ENCODE measurements at places on chromosomes 3 and 15.

GRCh38 chr15:51382787-51383186 lies 41.3 kb downstream of the GLDN start:
- no peak for DNase-seq

DNA sequence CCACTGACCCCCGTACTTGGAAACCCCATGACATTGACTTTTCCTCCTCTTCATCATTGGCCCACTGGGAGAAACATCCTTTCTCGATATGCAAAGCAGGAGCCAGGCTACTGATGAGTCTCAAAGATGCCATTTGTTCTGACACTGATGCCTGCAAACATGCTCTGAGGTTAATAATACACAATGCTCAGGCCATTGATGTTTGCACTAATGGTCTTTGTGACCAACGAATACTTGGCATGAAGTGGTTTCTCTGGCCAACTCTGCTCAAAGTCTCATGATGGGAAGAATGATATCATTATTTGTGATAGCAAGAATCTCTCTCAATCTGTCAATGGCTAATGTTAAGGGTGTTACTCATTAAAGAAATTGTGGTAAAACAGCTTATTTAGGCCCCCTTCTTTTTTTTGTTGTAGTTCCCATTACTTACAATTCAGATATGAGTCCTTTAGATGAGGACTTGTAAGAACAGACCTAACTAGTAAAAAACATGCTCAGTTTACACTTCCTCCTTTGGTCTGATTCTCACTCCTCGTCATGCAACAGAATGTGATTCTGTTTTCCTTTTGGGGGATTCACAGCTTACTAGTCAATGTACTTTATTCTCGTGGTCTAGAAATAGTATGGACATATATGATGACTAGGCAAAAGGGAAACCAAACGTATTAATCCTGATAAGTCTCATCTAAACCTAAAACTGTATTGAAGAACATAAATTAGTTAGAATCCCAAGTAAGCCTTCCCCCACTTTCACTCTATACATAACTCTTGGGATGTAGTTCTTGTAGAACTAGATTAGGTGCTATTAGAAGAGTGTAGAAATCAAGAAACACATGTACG lies 488.8 kb upstream of the DPPA4 start:
- no peak for DNase-seq

- no peak for DNase-seq
These were observed 3.0 kb downstream of the ISL2 start for GRCh38 chr15:76339305-76340197.

GRCh38 chr15:71892335-71892734 lies 82.0 kb downstream of the NR2E3 start:
- DNase-seq: no peak

DNA sequence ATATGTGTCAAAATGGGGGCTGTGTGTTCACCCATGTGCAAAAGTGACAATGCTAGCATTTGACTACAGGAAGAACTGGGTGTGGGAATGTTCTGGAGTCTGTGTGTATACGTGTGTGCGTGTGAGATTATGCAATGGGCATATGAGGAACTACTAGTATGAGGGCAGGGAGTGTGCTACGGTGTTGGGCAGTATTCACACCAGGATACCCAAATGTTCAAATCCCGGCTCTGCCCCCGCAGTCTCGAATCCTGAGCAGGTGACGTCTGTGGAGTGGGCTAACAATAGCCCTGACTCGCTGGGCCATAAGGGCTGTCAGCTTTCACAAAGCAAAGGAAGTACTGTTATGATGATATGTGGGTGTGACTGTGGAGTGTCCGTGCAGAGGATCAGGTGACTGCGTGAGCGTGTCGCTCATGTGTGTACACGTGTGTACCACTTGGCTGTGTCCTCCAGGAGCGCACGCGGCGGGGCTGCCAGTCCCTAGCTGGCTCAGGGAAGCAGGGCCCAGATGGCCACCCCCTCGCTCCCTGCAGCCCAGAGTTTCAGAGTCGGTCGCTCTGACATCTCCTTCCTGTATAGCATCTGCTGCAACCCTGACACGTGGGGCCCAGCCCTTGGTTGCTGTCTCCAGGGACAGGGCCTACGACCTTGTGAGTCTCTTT lies 27.2 kb downstream of the IQSEC1 start:
- DNase-seq: peak; percentile 73

GRCh38 chr15:67556976-67557570 lies 14.6 kb downstream of the MAP2K5 start:
- DNase-seq: no peak
